ENCODE measurements at places on chromosomes 13 and 19.

- no peak for DNase-seq
Measured at GRCh38 chr13:31433746-31434145, 234.0 kb downstream of the B3GLCT start.

DNA sequence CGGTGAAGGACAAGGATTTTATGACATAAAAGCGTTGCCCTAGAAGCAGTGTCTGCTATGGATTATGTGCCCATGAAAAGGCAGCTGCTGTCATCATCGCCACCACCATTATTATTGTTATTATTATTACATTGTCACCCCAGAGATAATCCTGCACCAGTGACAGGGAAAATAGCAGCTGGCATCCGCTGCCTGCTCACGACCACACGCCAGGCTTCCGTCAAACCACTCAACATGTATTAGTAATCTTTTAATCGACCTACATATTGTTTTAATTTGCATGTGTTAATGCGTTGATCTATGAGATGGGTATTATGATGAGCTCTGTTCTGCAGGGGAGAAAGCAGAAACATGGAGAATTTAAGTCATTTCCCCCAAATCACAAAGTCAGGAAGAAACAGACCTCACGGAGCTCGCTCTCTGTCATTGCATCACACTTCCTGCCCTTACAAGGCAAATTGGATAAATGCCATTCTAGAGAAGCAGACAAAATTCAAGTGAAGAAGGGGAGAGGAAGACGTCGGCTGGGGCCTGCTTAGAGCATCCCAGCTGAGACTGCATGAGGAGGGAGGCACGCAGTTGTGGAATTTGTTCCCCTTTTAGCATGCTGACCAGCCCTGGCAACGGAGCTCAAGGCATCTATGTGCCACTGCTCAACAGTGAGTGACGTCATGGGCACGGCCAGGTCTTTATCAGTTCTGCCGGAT is at the start of gene FFAR3:
TSS of gene FFAR3 (plus strand) at position 594 of the 707 bp plus-strand sequence. CDS start 431 bp downstream, outside the sequence.
- DNase-seq = no peak

GRCh38 chr19:28726533-28727479 is 486.1 kb downstream of the UQCRFS1 start:
- DNase-seq = no peak

DNA sequence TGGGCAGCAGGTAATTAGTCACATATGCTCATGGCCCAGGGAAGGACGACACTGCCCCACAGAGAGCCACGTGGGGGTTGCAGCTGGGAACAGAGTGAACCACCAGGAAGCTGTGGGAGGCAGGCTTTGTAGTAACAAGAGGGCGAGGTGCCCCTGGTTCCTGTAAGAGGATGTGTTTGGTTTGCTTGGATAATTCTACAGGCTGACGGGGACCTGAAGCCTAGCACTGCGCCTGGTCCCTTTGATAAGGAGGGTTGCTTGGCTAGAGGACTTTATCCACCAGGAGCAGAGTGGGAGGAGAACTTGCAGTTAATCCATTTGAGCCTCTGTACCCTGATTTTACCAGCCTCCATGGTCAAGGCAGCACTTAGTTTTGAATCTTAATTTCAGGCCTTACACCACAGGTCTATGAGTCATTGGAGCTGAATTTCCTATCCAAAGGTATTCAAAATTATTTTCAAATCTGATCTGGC is 67.4 kb upstream of the CLDN10 start:
- DNase-seq = no peak

DNA sequence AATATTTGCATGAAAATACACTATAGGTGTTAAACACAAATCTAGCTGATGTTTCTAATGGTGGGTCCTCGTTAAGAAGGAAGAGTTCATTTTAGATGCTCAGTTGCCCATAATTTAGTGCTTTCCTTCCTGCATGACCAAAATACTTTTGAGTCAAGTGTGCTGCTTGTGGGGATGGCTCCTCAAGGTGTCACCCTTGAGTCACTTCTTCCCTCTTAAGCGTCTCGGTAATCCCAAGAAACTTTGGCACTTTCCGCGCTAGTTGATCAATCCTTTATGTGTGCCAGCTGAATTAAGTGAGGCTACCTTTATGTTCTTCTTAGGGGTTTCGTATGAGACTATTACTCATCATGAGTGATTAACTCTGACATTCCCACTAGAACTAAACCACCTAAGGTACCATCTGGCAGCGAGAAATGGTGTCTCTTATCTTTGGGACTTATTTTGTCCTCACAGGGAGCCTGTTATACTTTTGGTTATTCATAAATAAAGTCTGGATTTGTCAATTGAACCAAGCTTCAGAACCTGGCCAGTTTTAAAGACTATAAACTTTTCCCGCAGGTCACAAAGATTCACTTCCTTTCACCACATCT is 106.8 kb downstream of the NHLRC3 start:
- peak; percentile 80 for DNase-seq
